ENCODE measurements at places on chromosomes 1 and 21. TPM values are rescaled to one million over a fixed set of nuclear protein-coding genes. Genes with fewer than 3 reads are reported as not detected.

The RCSD1 gene
- not detected for total RNA-seq

The BEND5 gene
- 3.1 TPM for total RNA-seq

The IPO13 gene
- total RNA-seq, result 33.7 TPM

The KRTAP19-1 gene
- total RNA-seq, result not detected

The LCK gene
- total RNA-seq, result 4.3 TPM

Data from PC-3 (cell line).